ENCODE measurements at places on chromosomes 6 and 20.

- DNase-seq: no peak
These were observed 38.7 kb downstream of the IGF2R start for GRCh38 chr6:160007611-160008010.

DNA sequence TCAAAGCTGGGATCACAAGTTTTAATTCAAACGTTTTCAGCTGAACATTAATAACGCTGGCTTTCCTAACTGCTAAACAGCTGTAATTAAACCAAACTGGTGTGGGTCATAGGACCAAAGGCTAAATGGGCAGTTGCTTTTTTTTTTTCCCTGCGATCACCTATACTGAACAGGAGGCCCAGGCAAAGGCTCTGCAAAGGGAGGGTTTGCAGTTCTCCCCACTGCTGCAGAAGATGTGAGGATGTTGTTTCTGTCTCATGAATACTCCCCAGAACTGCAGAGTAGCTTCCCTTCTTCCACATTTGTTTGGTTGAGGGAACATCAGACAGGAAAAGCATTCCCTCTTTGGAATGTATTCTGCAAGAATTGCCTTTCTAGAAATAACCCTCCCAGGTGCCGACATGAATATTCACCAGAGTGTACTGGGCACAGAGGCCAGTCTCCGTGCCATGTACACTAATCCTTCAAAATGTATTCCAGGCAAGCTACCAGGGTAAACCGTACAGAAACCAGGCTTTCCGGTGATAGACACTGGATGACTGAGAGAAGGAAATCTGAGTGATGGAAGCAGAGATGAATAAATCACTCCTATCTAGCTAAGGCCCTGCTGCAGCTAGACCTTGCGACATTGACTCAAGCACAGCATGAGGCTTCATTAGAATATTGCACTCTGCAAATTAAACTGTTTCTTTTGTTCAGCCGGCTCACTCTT, 370.1 kb downstream of the BTBD9 start:
- DNase-seq: no peak

DNA sequence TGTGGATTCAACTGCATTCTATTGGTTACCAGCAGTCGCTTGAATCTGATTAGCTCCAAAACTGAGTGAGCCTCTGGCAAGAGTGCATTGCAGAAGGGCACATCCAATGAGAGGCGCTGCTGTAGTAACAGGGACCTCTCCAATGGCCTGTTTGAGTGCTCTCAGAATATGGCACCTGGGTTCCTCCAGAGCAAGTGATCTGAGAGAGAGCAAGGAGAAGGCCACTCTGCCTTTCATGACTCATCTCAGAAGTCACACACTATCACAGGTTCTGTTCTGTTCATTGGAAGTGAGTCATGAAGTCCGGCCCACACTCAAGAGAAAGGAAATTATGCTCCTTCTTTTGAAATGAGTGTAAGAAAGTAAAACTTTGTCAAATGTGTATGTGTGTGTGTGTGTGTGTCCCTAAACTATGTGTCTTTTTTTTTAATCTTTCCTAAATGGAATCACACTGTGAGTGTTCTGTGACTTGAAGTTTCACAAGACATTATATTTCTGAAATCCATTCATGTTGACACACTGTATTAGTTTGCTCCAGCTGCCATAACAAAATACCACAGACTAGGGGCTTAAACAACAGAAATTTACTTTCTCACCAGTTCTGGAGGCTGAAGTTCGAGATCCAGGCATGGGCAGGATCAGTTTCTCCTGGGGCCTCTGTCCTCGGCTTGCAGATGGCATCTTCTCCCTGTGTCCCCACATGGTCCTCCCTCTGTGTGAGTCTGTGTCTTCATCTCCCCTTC, 138.3 kb upstream of the CDYL start:
- no peak for DNase-seq

DNA sequence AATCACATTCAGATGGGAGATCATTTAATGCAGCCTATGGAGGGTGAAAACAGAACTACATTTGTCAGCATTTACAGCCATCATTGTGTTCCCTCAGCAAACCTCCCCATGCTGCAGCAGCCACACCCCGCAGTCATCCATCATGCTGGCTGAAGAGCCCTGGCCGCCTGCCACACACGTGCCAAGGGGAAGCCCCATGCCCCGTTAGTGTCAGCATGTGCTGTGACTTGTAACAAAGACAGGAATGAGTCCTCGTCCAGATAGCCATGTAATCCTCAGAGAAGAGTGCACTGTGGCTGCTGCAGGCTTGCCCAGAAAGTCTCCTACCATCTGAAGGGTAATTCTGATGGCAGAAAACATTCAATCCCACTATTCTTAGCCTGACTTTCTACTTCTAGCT, 1097.8 kb downstream of the KIF16B start:
- DNase-seq: no peak

DNA sequence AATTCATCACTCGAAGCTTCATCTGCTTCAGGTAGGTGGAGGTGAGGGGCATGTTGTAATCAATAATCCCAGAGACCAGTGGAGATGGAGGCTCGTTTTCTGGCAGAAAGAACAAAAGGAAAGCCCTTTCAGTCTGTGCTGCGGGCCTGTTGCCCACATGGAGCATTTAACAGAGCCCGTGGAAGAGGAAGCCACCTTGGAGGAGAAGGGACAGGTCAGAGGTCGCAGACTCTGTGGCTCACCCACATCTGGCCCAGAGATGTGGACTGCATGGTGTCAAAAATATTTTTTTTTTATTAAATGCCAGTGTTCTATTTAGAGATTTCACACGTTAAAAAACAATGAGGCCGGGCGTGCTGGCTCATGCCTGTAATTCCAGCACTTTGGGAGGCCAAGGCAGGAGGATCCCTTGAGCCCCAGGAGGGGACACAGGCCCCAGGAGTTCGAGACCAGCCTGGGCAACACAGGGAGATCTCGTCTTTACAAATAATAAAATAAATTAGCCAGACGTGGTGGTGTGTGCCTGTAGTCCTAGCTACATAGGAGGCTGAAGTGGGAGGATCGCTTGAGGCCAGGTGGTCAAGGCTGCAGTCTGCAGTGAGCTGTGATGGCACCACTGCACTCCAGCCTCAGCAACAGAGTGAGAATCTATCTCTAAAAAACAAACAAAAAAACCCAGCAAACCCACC, 73.6 kb downstream of the NOL4L start:
- no peak for DNase-seq

- DNase-seq: no peak
These were observed 60.9 kb upstream of the MC3R start for GRCh38 chr20:56187534-56188165.

- no peak for DNase-seq
These were observed 12.2 kb upstream of the TAF8 start for GRCh38 chr6:42038163-42038562.

- no peak for DNase-seq
These were observed 41.8 kb downstream of the DSTN start for GRCh38 chr20:17611540-17612286.

- DNase-seq: no peak
These were observed 235.5 kb downstream of the PREX1 start for GRCh38 chr20:48592107-48592940.

DNA sequence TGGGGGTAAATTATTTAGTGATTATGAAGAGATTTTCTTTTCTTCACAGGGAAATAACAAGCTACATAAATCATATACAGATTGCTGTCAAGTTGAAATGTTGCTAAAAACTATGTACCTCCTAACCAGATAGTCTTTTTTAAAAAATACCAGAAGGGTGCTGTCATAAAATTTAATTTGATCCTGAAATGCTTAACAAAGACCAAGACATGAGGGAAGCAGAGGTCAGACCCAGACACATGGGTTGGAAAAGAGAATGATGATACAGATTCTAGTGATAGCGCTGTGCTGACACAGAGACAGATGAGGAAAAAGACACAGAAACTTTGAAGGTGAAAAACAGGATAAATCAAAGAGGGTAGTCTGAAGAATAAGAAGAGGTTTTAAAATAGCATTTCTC, 573.1 kb downstream of the HACE1 start:
- DNase-seq: no peak

DNA sequence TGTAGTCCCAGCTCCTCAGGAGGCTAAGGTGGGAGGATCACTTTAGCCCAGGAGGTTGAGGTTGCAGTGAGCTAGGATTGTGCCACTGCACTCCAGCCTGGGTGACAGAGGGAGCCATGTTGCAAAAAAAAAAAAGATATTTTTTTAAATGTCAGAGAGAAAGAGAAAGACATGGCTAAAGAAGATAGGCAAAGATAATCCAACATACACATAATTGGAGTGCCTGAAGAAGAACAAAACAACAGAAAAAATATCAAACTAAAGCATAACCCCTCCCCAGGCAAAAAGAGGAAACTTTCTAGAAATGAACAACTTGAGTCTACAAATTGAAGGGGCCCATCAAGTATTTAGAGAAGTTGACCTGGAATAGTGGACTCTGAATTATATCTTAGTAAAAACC, 14.0 kb upstream of the GRM4 start:
- DNase-seq: no peak

DNA sequence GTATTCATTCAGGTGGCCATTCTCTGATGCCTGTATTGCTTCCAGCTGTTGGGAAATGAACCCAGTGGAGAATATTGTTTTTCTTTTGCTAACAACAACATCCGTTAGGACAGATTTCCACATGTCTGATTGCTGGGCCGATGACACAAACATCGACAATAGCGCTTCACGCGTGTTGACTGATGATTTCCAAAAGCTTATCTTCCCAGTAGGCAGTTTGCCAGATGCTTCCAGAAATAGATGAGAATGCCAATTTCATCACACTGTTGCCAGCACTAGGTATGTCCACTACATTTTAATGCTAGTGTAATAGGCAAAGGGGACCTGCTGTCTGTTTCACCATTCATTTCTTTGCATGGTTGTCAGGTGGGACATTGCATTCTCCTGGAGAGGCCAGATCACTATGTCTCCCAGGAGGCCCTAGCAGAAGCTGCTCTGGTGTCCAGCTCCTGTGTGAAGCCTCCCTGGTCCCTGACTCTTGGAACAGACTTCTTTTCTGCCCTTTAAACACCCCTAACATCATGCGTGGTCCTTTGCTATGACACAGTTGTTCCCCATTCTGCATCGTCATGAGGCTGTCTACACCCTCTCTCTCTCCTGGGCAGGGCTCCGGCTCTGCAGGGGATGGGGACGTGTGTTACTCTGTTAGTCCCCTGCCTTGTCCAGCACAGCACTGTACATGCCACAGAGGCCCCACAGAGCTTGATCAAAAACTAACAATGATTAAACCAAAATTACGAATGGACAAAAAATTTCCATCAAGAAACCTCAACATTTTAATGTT, 181.6 kb downstream of the CDH26 start:
- no peak for DNase-seq

GRCh38 chr20:57417051-57417689, 26.0 kb downstream of the RBM38 start:
- DNase-seq: no peak

DNA sequence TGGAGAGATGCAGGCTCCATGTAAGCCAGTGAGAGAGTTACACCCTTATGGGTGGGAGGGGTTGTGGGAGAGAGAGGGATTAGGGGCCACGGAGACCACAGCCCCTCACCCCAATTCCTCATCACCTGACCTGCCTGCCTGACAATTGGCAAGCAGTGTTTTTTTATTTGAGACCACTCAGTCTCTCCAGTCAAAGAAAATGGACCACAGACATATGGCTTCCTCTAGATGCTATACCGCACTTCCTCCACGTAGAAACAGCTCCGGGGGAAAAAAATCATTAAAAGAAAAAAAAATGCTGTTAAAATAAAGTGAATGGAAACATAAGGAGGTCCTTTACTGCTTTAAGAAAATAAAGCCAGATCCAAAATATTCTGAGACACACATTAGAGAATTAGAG, 152.7 kb downstream of the MYLK4 start:
- DNase-seq: no peak

DNA sequence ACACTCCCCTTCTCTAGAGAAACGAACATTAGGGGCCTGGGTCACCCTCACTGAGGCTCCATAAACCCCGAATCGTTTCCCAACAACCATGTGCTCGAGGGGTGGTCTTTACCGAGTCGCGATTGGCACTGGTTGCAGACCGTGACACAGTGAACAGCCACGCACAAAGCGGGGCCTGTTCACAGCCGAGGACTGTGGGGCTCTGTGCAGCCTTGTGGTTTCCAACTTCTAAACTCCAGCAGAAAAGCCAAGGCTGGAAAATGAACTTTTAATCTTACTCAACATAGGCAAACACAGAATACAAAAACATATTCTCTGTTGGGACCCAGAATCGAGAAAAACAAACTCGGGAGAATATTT, 19.0 kb downstream of the RRBP1 start:
- DNase-seq: no peak

DNA sequence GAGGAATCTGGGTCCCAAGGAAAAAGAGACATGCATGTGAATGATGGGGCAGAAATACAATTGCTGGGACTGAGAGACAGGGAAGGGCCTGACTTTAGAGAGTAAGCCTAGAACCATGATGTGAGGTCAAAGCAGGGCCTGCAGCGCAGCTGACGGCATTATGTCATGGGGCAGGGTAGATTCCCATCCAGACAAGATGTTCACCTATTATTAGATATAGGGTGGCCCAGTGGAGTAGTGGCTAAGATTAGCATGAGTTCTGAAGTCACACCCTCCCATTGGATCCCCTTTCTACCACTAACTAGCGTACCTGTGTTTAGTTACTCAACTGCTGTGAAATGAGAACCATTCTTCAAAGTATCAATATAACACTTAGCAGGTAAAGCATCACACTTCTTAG, 39.6 kb downstream of the NDUFAF5 start:
- DNase-seq: no peak

DNA sequence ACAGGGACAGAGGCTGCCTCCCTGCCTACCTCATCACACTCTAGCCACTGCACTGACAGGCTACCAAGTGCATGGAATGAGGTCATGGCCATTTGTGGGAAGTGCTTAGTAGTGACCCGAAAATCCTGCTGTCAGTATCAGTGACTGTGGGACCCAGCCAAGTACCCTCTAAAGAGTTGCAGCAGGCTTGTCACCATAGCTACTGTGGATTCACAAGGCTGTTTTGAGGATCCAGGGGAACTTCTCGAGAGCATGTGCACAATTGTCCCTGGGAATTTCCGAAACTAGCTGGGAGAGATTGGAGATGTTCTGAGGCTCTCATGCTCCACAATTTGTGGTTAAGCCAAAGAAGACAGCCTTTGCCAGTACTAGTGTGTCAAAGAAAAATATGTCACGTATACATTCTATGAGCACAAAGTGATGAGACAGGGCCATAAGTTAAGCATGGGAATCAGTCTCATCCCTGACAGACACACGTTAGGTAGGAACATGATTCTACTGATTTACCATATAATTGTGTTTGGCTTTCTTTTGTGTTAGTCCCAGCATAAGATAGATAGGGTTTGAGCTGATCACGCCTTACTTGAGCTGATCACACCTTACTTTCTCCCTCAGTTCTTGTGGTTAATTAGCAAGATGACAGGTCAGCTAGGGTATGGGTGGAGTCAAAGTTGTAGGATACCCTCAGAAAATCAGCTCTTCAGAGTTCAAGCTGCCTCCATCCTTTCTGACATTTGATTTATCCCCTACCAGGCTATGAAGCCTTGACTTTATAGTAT, 42.6 kb upstream of the TMEM170B start:
- DNase-seq: no peak

DNA sequence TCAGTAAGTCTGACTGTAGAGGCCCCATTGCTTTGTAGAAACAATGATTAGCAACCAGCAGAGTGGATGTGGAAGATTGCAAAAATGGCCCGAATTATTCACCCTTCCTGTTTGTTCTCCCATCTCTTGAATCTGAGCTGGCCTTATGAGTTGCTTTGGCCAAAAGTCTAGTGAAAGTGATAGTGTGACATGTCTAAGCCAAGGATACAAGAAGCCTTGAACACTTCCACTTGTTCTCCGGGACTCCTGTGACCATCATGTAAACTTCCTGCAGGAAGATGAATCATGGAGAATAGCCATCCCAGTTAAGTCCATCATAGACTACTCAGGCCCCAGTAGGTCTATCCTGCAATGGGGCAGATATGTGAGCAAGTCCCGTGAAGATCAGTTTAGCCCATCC, 252.0 kb upstream of the JAG1 start:
- DNase-seq: no peak

GRCh38 chr20:33859157-33859695, 48.1 kb downstream of the CHMP4B start:
- DNase-seq: no peak
